Stimulated activated CD8-positive, alpha-beta memory T cell treated with anti-CD3 and anti-CD28 coated beads, Interleukin-12 subunit alpha, Interleukin-12 subunit beta, amount 100 ng/mL, for 1 hour (primary cell): ENCODE measurements at places on chromosomes 12 and 14.

- no peak for DNase-seq
These were observed 164.2 kb downstream of the SSPN start for GRCh38 chr12:26359576-26359975.

DNA sequence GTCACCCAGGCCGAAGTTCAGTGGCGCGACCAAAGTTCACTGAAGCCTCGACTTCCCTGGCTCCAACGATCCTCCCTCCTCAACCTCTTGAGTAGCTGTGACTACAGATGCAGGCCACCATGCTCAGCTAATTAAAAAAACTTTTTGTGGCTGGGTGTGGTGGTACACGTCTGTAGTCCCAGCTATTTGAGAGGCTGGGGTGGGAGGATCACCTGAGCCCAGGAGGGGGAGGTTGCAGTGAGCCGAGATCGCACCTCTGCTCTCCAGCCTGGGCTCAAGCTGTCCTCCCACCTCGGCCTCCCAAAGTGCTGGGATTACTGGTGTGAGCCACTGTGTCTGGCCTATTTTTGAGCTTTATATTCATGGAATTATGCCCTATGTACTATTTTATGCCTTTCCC lies 18.1 kb upstream of the RAD52 start:
- DNase-seq: no peak

- no peak for DNase-seq
These were observed 220.7 kb downstream of the NOVA1 start for GRCh38 chr14:26377150-26377549.

DNA sequence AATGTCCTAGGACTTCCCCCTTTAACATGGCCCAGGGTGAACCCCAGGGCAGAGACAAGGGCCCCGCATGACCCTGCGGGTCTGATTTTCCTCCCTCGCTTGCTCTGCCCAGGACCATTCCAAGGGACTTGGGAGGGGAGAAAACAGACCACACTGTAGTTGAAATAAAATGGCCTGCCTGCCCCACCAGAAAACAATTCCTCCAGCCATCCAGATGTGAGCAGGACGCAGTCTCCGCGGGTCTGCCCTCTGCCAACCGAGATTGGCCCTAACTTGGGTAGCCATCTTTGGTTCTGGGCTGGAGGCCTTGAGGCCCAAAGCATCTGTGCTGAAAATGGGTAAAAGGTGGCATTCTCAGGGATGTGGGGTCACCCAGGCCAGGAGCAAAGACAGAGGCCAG lies 75.5 kb downstream of the RFLNA start:
- DNase-seq: no peak

DNA sequence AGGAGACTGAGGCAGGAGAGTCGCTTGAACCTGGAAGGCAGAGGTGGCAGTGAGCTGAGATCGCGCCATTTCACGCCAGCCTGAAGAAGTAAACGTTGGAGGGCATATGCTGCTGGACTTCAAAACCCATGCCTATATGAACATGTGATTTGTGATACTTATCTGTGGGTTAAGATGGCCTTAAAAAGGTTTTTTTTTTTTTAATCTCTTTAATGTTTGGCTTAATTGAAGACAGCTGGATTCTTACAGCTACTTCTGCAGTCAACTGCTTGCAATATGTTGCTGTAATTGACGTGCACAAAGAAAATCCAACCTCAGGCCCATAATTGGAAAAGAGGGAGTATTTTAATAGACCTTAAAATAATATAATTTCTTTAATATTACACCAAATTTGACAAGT lies 1.5 kb upstream of the B3GNT4 start:
- no peak for DNase-seq

- no peak for DNase-seq
These were observed 108.0 kb downstream of the DAAM1 start for GRCh38 chr14:59296508-59296907.

GRCh38 chr14:71996610-71997009 lies 64.4 kb downstream of the RGS6 start:
- DNase-seq: no peak

GRCh38 chr12:76551482-76551888 lies 8.1 kb downstream of the OSBPL8 start:
- DNase-seq: no peak

GRCh38 chr14:51600658-51601057 lies 51.1 kb upstream of the FRMD6 start:
- no peak for DNase-seq

GRCh38 chr12:113246478-113247122 lies 25.3 kb downstream of the TPCN1 start:
- DNase-seq: no peak

- DNase-seq: no peak
These were observed 8.0 kb upstream of the POP5 start for GRCh38 chr12:120588948-120589930.

DNA sequence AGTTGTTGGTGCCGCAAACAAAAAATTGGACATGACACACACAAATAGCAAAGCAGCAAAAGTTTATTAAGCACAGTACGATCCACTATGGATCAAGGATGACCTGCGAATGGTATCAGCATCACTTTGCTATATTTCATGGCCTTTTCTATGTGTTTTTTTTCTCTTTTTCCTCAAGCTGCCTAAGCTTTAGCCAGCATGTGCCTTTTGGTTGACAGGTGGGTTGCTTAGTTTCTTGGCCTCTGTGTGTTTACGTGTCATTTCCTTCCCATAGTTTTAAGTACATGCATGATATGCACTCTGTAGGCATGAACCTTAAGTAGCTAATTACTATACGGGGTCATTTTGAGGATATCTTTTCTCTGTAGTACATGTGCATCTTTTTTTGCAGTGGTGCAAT lies 9.8 kb downstream of the CD4 start:
- DNase-seq: no peak

DNA sequence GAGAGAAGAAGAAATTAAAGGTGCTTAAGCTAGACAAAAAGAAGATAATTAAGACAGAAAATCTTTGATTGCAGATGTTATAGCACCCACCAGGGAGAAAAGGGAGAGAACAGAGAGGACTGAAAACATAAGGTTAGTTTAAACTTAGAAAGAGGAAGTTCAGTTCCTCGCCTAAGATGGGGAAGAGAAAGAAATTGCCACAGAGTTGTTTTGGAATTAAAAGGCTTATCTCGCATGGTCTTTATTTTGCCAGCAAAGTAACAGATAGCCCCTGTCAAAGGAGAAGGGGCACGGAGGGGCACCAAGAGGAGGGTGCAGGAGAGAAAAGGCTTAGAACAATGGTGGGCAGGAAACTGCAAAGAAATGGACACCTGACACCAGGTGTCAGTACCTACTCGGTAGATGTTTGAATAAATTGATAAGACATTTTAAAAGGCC lies 17.8 kb upstream of the OXA1L start:
- no peak for DNase-seq

GRCh38 chr14:28966416-28967233 lies 200.0 kb downstream of the FOXG1 start:
- DNase-seq: no peak

DNA sequence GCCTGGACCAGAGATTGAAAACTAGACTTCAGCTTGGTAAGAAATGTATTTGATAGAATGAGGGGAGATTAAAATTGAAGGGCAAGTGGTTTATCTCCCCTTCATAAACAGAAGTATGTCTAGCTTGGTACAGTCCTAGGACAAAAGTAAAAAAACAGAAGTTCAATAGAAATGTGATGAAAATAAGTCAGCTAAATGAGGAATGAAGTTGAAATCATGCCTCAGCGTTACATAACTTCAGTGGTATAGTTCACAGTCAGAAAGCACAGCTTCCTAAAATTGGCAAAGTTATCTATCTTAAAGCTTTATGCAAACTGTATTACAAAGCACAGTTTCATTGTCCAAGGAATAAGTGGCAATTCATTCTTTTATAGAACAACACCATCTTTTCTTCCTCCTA lies 90.2 kb upstream of the SYT10 start:
- no peak for DNase-seq

DNA sequence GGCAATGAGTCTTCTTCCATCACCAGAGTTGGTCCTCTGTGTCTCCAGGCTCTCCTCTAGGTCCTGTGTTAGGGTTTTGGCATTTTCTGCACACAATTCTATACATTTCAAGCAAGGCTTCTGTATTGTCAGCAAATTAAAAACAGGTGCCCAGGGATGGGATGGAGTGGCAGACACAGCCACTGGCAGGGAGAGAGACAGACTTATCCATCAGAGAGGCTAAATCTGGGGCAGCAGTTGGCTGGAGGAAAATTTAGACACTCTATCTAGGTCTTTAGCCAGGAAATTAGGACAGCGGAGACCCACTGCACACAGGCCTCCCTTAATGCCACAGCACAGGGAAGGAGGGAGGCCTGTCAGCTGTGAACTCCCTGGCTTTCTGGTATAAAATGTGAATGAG lies 20.2 kb downstream of the PLEKHD1 start:
- no peak for DNase-seq

- no peak for DNase-seq
These were observed 45.8 kb downstream of the NEUROD4 start for GRCh38 chr12:55065535-55065934.

DNA sequence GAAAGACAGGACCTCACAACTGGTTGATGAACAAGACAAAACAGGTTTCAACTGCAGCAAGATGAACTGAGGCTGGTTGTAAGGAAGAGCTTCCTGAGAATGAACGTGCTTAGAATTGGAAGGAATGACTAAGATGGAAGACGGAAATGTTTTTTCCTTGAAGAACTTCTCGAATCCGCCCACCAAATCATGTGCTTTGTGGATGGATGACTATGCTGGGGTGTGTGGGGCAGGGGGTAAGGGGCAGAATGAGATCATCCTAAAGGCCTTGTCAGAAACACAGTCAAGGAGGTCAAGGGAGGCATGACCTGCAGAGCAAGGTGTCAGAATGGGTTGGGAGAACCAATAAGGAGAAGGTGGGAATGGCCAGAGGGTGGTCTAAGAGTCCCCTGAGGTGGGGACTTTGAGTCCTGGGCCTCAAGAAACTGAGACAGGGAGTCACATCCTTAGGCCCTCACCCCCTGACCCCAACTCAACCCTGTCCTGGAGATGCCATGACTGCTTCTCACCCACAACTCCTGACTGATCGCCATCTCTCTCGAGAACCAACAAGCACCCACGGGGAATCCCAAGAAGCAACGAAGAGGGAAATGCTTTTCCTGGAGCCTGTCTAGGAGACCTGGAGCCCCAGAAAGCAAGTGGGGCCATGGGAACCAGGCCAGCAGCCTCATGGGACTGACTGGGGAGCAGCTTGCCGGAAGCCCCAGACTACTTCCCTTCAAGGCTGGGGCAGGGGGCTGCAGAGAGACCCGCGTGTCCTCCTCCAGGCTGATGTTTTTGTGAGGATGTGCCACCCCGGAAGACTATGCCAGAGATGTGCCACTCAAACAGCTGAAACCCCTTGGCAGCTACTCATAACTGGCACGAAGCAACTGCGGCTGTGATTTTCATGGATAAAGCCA lies 84.0 kb downstream of the ACTN1 start:
- no peak for DNase-seq

DNA sequence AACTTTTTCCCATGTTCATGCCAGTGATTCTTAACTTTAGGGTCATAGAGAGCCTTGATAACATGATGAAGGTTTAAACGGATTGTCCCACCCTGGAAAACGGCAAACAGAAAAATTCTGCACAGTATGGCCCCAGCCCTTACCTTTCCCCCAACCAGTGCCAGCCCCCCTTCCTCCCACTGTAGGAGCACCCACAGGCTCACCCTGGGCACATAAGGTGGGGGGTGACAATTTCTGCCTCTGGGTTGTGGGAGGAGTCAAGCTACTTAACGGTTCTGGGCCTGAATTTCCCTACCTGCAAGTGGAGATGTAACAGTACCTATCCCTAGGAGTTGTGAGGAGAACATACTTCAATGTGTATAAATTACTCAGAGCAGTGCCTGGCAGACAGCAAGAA lies 18.0 kb downstream of the XRCC3 start:
- DNase-seq: no peak

GRCh38 chr12:68269779-68270178 lies 16.4 kb upstream of the IL22 start:
- DNase-seq: no peak

GRCh38 chr12:91381309-91381804 lies 198.7 kb upstream of the DCN start:
- no peak for DNase-seq

GRCh38 chr12:20445687-20446086 lies 77.3 kb downstream of the PDE3A start:
- no peak for DNase-seq

DNA sequence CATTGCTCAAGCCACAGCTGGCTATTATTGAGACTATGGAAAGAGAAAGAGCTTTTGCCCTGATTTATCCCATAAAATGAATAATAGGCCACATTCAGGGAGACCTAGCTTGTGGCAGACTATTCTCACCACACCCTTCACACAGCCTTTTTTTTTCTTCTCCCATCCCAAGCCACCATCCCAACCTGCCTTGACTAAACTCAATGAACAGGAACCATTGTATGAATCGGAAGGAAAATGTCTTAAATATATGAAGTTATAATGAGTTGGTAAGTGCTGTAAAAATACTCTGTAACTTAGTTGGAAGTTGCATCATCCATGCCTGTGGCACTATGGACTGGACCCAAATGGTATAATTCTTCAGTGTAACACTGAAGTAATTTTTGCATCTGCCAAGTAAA lies 338.4 kb downstream of the RAD51B start:
- DNase-seq: no peak

GRCh38 chr14:101791919-101792572 lies 30.5 kb downstream of the PPP2R5C start:
- DNase-seq: no peak

- no peak for DNase-seq
These were observed 2.9 kb downstream of the KRT8 start for GRCh38 chr12:52901715-52902541.

GRCh38 chr12:70641691-70642090 lies 4.5 kb upstream of the PTPRB start:
- DNase-seq: no peak

- DNase-seq: no peak
These were observed 259.3 kb downstream of the ADAMTS20 start for GRCh38 chr12:43292699-43293098.

- no peak for DNase-seq
These were observed 151.8 kb upstream of the NTF3 start for GRCh38 chr12:5280086-5280485.

- DNase-seq: no peak
These were observed 5.1 kb downstream of the MCRS1 start for GRCh38 chr12:49562831-49563230.

GRCh38 chr14:75138492-75138891 lies 11.6 kb upstream of the NEK9 start:
- no peak for DNase-seq

- DNase-seq: no peak
These were observed 13.3 kb downstream of the DNM1L start for GRCh38 chr12:32692358-32692757.

DNA sequence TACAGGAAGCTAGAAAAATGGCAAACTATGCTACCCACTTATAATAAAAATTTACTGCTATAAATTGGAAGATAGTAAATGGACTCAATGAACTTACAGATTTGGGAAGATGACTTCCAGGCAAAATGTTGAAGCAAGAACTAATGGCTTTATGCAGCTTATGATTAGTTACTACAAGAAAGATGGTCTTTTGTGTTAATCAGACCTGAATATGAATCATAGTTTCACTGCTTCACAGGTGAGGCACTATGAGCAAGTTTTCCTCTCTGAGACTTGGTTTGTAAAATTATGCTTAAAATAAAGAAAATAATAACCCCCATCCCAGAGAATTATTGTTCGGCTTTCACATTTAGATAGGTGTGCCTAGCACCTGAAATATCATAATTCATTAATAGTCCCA lies 19.8 kb upstream of the DCN start:
- DNase-seq: no peak

- no peak for DNase-seq
These were observed 8.7 kb downstream of the ANKRD13A start for GRCh38 chr12:110007881-110008280.
